Left hindlimb (tissue), 1 donor: ENCODE measurements at places on chromosomes 1 and 21.

- no peak for DNase-seq
Measured at GRCh38 chr1:39427374-39427773, 64.1 kb upstream of the BMP8A start.

GRCh38 chr1:77539519-77540142 lies 142.8 kb downstream of the ZZZ3 start:
- no peak for DNase-seq

- DNase-seq, result no peak
Measured at GRCh38 chr21:16406355-16406754, 676.6 kb downstream of the USP25 start.

- DNase-seq, result no peak
Measured at GRCh38 chr1:211336775-211337174, 10.1 kb downstream of the TRAF5 start.

DNA sequence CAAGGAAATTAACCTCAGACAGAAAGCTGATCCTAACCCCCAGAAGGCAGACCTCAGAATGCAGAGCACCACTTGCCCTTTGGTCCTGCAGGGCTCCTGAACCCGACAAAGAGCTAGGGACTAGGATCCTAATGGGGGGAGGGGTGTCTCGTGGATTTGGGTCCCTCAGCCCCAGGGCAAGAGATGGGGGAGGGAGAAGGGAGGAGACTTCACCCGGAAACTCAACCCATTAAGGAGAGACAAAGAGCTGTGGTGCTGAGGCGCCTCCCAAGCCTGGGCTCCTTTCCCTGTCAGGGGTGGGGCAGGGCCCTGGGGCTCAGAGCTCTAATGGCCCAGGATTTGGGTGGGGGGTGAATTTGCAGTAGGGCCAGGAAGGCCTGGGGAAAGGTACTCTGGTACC lies 2.9 kb downstream of the NECTIN4 start:
- no peak for DNase-seq

DNA sequence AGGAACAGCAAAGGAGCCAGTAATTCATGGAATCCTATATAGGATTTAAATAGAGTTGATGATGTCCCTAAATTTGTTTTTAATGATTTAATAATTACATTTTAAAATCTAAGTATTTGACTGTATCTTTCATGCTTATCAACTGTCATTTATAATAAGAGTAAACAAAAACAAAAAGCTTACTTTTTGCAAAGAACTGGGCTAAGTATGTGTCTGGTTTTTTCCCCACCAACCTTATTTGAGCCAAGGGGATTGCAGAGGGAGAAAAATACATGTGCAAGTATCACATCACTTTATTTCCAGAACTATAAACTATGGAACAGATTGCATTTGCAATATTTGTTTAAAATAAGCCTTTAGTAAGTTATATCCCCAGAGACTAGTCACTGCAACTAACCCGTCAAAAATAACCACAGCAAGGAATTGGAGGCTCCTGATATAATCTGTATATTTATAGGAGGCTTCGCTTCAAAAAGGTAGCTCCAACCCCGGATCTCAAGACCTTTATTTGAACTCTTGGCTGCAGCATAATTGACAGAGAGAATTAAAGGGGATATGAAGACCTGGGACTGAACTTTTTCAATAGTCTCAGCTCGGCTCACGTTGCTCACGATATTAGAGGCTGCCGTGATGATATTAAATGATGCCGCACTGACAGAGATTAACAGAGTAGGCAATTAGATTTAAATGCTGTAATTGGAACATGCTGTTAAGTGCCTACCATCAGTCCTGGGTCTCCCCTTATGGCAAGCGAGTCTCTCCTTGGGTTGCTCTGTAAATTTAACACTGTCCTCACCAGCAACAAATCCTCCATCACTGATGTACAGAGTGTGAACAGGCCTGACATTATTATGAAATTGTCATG lies 329.1 kb upstream of the NFIA start:
- DNase-seq, result no peak

GRCh38 chr1:62058956-62059355 lies 135.7 kb upstream of the L1TD1 start:
- DNase-seq, result no peak

GRCh38 chr1:230066031-230066430 lies 1.0 kb upstream of the GALNT2 start:
- no peak for DNase-seq

GRCh38 chr1:47030170-47030805 lies 6.8 kb downstream of the CYP4X1 start:
- no peak for DNase-seq

GRCh38 chr1:247060771-247061170 lies 17.8 kb downstream of the ZNF670 start:
- no peak for DNase-seq

DNA sequence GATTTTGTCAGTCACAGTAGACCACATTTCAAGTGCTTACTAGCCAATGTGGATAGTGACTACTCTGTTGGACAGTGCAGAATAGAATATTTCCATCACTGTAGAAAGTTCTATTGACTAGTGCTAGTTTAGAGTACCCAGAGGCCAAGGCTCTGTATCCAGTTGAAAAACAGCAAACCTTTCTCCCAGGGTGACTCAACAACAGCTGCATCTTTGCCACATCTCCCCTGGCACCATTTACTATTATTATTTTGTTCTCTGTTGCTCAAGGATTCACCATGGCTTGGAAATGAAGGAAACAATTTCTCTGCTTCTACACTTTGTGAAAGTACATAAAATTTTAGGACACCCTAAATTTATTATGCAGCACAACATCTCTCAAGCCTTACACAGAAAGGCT lies 85.3 kb upstream of the WDR26 start:
- no peak for DNase-seq

GRCh38 chr1:15523104-15524020 lies 653 bp downstream of the CASP9 start:
- no peak for DNase-seq
